Activated naive CD8-positive, alpha-beta T cell treated with anti-CD3 and anti-CD28 coated beads, Interleukin-2, amount 10 ng/mL, durations not matched to agents 7 days and 5 days (primary cell): ENCODE measurements at places on chromosomes 7 and 10. TPM values are rescaled to one million over a fixed set of nuclear protein-coding genes. Genes with fewer than 3 reads are reported as not detected.
A peak's percentile ranks its signal among the peaks of the same experiment; 100 is the strongest.

CPA5 gene
- 9.4 TPM for total RNA-seq

ATOH7 gene
- not detected for total RNA-seq

GPR26 gene
- total RNA-seq: not detected

CUL2 gene
- total RNA-seq: 35.4 TPM

NPSR1 gene
- total RNA-seq: not detected

TMEM273 gene
- 11.2 TPM for total RNA-seq

RINT1 gene
- total RNA-seq: 25.5 TPM

TRIL gene
- not detected for total RNA-seq

PNLIPRP3 gene
- total RNA-seq: not detected

GNAT3 gene
- total RNA-seq: not detected

CLRN3 gene
- not detected for total RNA-seq

ITIH5 gene
- total RNA-seq: not detected

NXPH1 gene
- total RNA-seq: not detected

COL17A1 gene
- total RNA-seq: not detected

MCM10 gene
- total RNA-seq: 40.2 TPM

IQUB gene
- total RNA-seq: not detected

CFTR gene
- not detected for total RNA-seq

ENTPD1 gene
- 11.6 TPM for total RNA-seq

LRRC18 gene
- total RNA-seq: 0.25 TPM

GRCh38 chr7:70498232-70498992 is 633.5 kb upstream of the GALNT17 start:
- no peak overlapping the region for H3K4me3 ChIP-seq
- H3K27ac ChIP-seq: no peak overlapping the region
- H3K4me1 ChIP-seq: no peaks in the 10 kb centered on the region
- no peak for DNase-seq

GRCh38 chr7:493661-494251 is 25.9 kb downstream of the PDGFA start:
- H3K4me1 ChIP-seq: peaks cover 4% of the 10 kb centered on the region
- no peaks in the 10 kb centered on the region for H3K27me3 ChIP-seq
- DNase-seq: peak; percentile 7
- no peak overlapping the region for H3K27ac ChIP-seq
- no peaks in the 10 kb centered on the region for H3K36me3 ChIP-seq

GRCh38 chr7:107700570-107700969 is 39.9 kb downstream of the SLC26A4 start:
- H3K27me3 ChIP-seq: no peaks in the 10 kb centered on the region
- no peak overlapping the region for H3K27ac ChIP-seq
- no peak for DNase-seq
- no peak overlapping the region for H3K4me3 ChIP-seq

- no peaks in the 10 kb centered on the region for H3K27me3 ChIP-seq
- H3K36me3 ChIP-seq: no peaks in the 10 kb centered on the region
- DNase-seq: no peak
- no peak overlapping the region for H3K4me3 ChIP-seq
- H3K27ac ChIP-seq: no peak overlapping the region
Measured at GRCh38 chr10:132745971-132746370, 40.0 kb downstream of the NKX6-2 start.

DNA sequence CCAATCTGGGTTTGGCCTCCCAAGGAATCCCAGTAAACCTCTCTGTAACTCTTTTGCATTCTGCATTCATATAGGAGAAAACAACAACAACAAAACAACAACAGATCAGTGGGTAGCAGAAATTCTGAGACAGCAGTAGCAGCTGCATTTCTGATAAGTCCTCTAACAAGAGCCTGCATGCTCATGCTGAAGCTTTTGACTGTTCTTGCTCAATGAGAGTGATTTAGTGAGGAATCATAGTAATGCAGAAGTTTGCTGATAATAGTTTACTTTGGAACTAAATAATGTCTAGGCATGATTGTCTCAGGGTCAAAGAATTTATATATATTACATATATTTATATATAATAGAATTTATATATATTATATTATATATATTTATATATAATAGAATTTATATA is 35.2 kb downstream of the BMPER start:
- no peak for DNase-seq
- H3K36me3 ChIP-seq: no peaks in the 10 kb centered on the region
- H3K27me3 ChIP-seq: no peaks in the 10 kb centered on the region
- H3K4me3 ChIP-seq: no peak overlapping the region

GRCh38 chr10:111836571-111836970 is 347.0 kb downstream of the GPAM start:
- no peak overlapping the region for H3K27ac ChIP-seq
- H3K4me3 ChIP-seq: no peak overlapping the region
- DNase-seq: no peak
- H3K36me3 ChIP-seq: no peaks in the 10 kb centered on the region

DNA sequence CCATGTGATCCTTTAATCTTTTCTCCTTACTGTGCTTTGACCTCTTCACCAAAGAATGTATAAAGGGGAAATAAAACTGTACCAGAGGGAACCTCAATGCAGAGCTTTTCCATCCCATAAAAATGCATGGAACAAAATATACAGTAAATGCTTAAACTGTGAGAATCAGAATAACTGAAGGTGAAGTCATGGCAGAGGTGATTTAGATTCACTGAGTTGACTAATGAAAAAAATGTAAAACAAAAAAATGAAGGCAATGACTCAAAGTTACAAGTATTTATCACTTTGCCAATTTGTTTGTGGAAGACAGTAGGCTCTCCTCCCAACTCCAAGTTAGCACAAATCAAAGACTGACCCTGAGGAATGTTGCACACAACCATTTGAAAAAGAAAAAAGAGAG is 1331.6 kb upstream of the SORCS1 start:
- no peak overlapping the region for H3K27ac ChIP-seq
- no peak for DNase-seq
- H3K36me3 ChIP-seq: no peaks in the 10 kb centered on the region
- H3K27me3 ChIP-seq: no peaks in the 10 kb centered on the region

GRCh38 chr10:13987446-13987845 is 343.3 kb downstream of the FRMD4A start:
- DNase-seq: no peak
- H3K4me3 ChIP-seq: no peak overlapping the region
- H3K27ac ChIP-seq: no peak overlapping the region
- peaks cover 3% of the 10 kb centered on the region for H3K27me3 ChIP-seq
- peaks cover 3% of the 10 kb centered on the region for H3K4me1 ChIP-seq

GRCh38 chr7:100629117-100629716 is 12.1 kb downstream of the TFR2 start:
- H3K4me3 ChIP-seq: no peak overlapping the region
- H3K36me3 ChIP-seq: peaks cover 4% of the 10 kb centered on the region
- H3K27me3 ChIP-seq: peaks cover 7% of the 10 kb centered on the region
- DNase-seq: no peak

GRCh38 chr7:51251290-51251689 is 65.3 kb downstream of the COBL start:
- no peaks in the 10 kb centered on the region for H3K36me3 ChIP-seq
- H3K4me1 ChIP-seq: no peaks in the 10 kb centered on the region
- no peak overlapping the region for H3K27ac ChIP-seq
- DNase-seq: no peak
- no peak overlapping the region for H3K4me3 ChIP-seq

DNA sequence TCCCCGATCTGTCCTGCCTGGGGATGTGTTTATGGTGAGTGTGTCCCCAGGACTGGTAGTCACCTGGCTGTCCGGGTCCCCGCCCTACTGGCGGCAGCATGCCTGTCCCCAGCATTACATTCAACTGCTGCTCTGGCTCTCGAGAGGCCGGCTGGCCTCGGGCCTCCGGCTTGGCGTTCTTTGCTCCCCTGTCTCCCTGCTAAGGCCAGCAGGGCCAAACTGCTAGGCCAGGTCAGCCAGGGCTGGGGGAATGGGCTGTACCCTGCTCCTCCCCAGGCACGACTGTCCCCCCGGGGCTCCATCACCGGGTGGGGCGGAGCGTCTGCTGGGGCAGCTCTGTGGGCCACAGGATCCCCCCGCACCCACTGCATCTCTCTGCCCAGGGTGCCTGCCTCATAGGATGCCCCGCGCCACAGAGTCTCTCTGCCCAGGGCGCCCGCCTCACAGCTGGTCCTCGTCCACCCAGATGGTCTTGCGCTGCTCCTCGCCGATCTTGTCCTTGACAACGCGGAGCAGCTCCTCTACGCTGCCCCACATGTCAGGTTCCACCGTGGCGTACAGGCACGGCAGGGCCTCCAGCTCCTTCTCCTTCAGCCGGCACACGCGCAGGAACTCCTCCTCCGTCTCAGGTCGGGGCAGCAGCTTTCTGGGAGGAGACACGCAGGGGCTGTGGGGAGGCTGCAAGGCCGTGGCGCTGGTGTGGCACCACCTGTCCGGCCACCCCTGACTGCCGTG is 62.3 kb upstream of the GNA12 start:
- peaks cover 53% of the 10 kb centered on the region for H3K36me3 ChIP-seq
- no peak overlapping the region for H3K4me3 ChIP-seq
- peaks cover 18% of the 10 kb centered on the region for H3K4me1 ChIP-seq
- no peak overlapping the region for H3K27ac ChIP-seq
- no peak for DNase-seq

DNA sequence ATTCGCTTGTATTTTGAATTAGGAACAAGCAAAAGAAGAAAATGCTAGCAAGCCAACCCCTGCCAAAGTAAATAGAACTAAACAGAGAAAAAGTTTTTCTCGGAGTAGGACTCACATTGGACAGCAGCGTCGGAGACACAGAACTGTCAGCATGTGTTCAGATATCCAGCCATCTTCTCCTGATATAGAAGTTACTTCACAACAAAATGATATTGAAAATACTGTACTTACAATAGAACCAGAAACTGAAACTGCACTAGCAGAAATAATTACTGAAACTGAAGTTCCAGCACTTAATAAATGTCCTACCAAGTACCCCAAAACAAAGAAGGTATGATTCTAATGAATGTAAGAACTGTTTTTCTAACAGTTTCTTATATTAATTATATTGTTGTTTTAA is 87.9 kb downstream of the KMT2E start:
- H3K4me3 ChIP-seq: no peak overlapping the region
- H3K36me3 ChIP-seq: peaks cover 29% of the 10 kb centered on the region
- DNase-seq: no peak
- peaks cover 28% of the 10 kb centered on the region for H3K4me1 ChIP-seq

DNA sequence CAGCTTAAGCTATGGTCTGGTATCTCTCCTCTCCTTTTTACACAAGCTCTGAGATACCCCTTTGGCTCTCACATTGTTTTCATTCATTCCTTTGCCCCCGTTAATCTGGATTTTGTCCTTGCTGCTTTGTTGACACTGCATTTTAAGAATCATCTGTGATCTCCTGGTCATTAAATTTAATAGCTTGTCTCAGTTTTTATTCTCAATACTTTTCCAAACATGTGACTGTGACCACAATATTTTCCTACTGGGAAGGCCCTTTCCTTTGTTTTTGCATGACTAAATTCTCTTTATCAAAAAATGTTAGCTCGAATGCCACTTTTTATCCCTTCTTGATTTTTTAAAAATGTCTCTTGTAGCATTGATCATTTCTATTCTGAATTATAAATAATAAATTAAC is 171.2 kb downstream of the SUGCT start:
- H3K27me3 ChIP-seq: no peaks in the 10 kb centered on the region
- no peak overlapping the region for H3K27ac ChIP-seq
- H3K36me3 ChIP-seq: no peaks in the 10 kb centered on the region

GRCh38 chr10:124323806-124324205 is 94.9 kb downstream of the OAT start:
- H3K4me3 ChIP-seq: no peak overlapping the region
- no peaks in the 10 kb centered on the region for H3K36me3 ChIP-seq
- peaks cover 2% of the 10 kb centered on the region for H3K27me3 ChIP-seq
- no peak for DNase-seq

- DNase-seq: no peak
- H3K27ac ChIP-seq: no peak overlapping the region
- H3K4me1 ChIP-seq: no peaks in the 10 kb centered on the region
Measured at GRCh38 chr10:90133606-90134005, 432.2 kb downstream of the KIF20B start.

DNA sequence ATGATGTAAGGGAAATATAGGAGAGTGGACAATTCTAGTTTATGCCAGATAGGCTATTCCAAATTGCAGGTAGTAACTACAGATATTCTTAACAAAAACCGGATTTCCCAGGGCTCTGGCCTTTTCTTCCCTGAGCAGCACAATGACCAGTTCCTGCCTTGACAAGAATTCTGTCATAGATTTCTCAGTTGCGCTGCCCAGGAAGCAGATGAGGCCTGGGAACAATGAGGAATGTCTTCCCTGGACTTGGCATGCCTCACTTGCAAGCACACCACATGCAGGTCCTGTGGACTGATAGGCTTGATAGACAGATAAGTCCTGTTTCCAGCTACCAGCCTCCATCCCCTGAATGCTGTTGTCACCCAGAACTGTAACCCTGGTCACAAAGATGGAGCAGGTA is 174.5 kb upstream of the PRSS58 start:
- H3K27me3 ChIP-seq: peaks cover 5% of the 10 kb centered on the region
- no peaks in the 10 kb centered on the region for H3K36me3 ChIP-seq
- H3K4me1 ChIP-seq: peaks cover 27% of the 10 kb centered on the region
- no peak overlapping the region for H3K4me3 ChIP-seq
- no peak overlapping the region for H3K27ac ChIP-seq

GRCh38 chr7:43164757-43165156 is 52.3 kb downstream of the HECW1 start:
- H3K4me1 ChIP-seq: no peaks in the 10 kb centered on the region
- no peak overlapping the region for H3K4me3 ChIP-seq
- H3K27ac ChIP-seq: no peak overlapping the region
- no peaks in the 10 kb centered on the region for H3K36me3 ChIP-seq

DNA sequence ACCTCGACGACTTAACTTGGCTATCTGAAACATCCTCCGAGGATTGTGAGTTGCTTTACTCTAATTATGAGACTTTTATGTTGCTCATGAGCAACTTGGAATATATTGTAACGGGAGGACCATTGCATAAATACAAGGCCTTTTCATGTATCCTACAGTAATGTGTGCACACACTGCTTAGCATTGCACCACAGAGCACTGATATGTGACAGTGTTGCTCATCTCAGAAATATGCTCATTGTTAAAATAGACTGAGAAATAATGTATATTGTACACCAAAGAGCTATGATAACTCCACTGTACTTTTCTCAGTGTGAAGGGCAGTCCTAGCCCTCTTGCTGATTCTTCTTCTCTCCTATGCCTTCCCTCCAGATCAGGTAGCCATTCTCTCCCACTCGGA is 102.8 kb upstream of the CDK13 start:
- H3K4me1 ChIP-seq: no peaks in the 10 kb centered on the region
- no peaks in the 10 kb centered on the region for H3K36me3 ChIP-seq
- DNase-seq: no peak
- peaks cover 47% of the 10 kb centered on the region for H3K27me3 ChIP-seq
- H3K4me3 ChIP-seq: no peak overlapping the region

- H3K27ac ChIP-seq: no peak overlapping the region
- H3K27me3 ChIP-seq: no peaks in the 10 kb centered on the region
- no peak overlapping the region for H3K4me3 ChIP-seq
- peaks cover 45% of the 10 kb centered on the region for H3K36me3 ChIP-seq
- DNase-seq: no peak
- H3K4me1 ChIP-seq: peaks cover 3% of the 10 kb centered on the region
Measured at GRCh38 chr10:98224509-98224908, 43.5 kb downstream of the LOXL4 start.

DNA sequence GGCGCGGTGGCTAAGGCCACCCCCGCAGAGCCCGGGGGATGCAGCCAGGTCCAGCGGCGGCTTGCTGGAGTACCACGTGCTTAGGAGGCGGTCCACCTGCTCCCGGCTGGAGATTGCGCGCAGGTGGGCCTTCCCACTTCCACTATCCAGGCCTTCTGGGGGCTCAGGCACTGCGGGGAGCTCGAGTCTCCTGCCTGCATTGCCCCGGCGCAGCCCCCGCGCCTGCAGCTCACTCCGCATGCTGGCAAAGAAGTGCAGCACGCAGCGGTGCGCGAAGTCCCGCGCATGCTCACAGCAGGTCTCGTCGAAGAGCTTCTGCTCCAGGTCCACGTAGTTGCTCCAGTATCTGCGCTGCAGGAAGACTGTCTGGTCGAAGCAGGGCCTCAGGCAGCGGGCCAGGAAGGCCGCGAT is 5.8 kb downstream of the CALHM3 start:
- H3K27ac ChIP-seq: peak overlapping the region; percentile 50
- no peak overlapping the region for H3K4me3 ChIP-seq
- H3K4me1 ChIP-seq: peaks cover 54% of the 10 kb centered on the region
- DNase-seq: no peak
